SK-N-SH (cell line): ENCODE measurements at places on chromosomes 4 and X.

- DNase-seq = no peak
These were observed 550.5 kb downstream of the PDHA2 start for GRCh38 chr4:96390404-96390803.

DNA sequence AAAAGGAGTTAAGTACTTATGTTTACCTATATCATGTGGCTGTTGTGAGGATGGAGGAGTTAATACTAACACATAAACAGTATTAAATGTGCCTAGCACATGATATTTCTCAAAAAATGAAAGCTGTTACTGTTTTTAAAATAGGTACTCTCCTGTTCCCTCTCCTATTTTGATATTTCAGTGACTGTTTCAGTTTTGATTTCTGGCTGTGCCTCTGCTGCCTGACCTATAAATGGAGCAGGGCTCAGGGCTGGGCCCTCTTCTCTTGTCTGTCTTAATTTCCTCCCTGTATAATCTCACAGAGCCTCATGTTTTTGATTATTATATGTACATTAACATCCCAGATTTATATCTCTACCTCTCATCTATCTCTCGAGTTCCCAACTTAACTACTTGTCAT, 93.3 kb downstream of the UGT8 start:
- DNase-seq = no peak

- DNase-seq = no peak
These were observed 1.8 kb upstream of the KLHL4 start for GRCh38 chrX:87515836-87516235.

DNA sequence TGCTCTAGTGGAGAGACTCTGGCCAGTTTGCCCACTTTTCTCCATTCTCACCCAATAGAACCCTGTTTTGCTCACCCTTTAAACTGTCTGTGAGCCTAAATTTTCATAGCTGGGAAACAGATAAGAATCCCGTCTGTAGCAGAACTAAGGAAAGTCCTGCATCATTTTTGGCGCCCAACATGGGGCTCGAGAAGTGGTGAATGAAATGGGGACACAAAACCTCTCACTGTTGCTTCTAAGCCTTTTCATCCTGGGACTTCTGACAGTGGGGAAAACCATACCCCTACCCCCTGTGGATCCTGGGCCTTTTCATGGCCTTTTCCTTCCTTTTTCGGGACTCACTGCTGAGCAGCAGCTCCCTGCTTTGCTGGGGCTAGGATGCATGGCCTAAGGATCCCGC, 189.9 kb downstream of the INPP4B start:
- no peak for DNase-seq

GRCh38 chr4:176794651-176795050, 1.9 kb upstream of the VEGFC start:
- DNase-seq = no peak
